ENCODE measurements at places on chromosomes 12 and 14.

DNA sequence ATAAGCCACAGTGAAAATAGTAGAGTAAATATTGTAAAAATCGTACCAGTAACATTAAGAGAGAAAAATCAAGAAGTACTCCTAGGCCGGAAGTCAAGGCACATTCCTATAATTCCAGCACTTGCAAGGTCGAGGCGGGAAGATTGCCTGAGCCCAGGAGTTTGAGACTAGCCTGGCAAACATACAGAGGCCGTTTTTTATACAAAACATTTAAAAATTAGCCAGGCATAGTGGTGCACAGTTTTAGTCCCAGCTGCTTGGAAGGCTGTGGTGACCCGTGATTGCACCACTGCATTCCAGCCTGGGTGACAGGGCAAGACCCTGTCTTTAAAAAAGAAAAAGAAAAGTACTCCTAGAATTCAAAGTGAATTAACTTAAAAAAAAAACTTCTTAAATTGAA is 341.8 kb downstream of the C12orf50 start:
- DNase-seq: no peak

GRCh38 chr14:88208858-88209257 is 114.2 kb downstream of the KCNK10 start:
- no peak for DNase-seq

DNA sequence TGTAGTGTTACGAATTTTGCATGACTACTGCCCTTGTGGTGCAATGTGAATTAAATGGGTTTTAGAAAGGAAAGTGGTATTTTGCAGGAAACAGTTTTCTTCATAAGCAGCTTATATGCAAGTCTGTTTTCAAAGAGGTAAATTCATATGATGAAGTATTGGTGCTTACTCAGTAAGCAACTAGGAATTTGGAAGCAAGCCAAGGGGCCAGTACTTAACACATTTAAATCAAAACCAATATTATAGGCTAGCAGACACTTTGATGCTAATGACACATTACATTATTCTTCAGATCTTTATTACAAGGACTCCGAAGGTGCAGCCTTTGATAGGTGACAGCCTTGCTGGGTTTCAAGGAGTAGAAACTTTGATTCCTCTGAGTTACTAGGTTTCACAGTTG is 23.1 kb downstream of the MGAT4C start:
- peak; percentile 49 for DNase-seq

DNA sequence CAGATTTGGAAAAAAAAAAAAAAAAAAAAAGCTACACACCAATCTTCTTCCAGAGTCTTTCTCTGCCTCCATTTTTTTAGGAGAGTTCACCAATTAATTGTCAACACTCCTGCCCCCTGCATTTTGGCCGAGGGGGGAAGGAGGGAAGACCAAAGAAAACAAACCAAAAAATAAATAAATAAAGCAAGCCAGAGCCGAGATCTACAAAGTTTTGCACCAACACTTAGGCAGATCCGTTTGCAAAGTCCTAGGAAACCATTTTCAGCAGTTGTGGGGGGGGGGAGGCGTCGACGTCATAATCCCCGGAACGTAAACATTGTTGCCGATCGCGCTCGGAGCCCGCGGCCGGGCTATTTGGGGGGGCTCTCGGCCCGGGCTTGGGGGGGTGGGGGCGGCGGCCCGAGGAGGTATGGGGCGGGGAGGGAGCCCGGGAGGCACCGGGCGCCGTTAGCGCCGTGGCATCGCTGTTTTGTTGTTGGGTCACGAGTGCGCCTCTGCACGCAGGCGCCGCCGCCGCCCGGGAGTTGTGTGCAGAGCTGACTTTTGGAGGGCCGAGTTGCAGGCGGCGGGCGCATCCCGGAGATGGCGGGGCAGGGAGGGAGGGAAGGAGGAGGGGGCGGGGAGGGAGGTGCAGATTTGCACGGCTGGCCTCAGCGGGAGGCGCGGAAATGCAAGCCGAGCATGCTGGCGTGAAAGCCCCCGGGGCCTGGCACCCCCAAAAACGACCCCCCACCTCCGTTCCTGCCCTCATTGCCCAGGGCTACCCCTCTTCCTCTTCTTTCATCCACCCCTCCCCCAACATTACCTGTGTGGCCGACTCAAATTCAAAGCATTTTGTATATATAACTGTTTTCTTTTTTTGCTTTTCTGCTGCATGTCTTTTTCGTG is 598 bp downstream of the KDM2B start:
- DNase-seq: no peak

GRCh38 chr12:47517122-47517521 is 188.7 kb downstream of the RPAP3 start:
- DNase-seq: no peak

GRCh38 chr12:22283508-22283907 is 51.0 kb downstream of the ST8SIA1 start:
- DNase-seq: no peak

GRCh38 chr14:72904840-72905561 is 11.1 kb upstream of the DPF3 start:
- DNase-seq: no peak

- no peak for DNase-seq
These were observed 3.2 kb upstream of the AMIGO2 start for GRCh38 chr12:47082796-47083621.

- DNase-seq: no peak
These were observed 660.9 kb downstream of the C12orf50 start for GRCh38 chr12:87368259-87368658.

DNA sequence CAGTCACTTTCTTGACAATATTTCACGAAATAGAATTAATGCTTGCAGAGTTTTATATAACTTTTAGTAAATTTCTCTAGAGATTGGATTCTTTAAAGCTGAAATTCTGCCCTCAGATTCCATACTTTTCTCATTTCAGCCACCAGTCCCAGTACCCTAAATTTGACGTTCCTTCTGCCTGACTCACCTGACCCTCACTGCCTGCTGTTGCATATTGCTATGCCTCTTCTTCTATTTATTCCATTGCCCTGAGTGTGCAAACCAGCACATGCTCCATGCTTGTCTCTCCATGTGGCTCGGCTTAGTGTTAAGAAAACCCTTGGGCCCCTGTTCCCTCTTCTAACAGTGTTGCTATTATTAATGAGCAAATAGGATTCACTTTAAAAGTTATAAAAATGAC is 533.3 kb downstream of the LRFN5 start:
- DNase-seq: no peak

- DNase-seq: no peak
These were observed 125.4 kb downstream of the CAND1 start for GRCh38 chr12:67394550-67394949.

GRCh38 chr12:107377596-107378385 is 284.4 kb upstream of the CRY1 start:
- DNase-seq: no peak

DNA sequence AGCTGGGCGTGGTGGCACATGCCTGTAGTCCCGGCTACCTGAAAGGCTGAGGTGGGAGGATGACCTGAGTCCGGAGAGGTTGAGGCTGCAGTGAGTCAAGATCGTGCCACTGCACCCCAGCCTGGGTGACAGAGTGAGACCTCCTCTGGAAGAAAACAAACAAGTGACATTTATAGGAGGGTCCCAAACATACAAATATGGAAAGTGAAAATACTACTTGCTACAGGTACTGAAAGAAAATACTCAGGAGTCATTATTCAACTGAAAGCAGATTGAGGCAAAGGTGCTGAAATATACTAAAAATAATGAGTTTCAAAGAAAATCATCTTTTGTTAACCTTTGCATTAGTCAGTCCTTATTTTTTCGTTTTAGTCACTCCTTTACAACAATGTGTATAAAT is 53.5 kb downstream of the ETV6 start:
- no peak for DNase-seq

DNA sequence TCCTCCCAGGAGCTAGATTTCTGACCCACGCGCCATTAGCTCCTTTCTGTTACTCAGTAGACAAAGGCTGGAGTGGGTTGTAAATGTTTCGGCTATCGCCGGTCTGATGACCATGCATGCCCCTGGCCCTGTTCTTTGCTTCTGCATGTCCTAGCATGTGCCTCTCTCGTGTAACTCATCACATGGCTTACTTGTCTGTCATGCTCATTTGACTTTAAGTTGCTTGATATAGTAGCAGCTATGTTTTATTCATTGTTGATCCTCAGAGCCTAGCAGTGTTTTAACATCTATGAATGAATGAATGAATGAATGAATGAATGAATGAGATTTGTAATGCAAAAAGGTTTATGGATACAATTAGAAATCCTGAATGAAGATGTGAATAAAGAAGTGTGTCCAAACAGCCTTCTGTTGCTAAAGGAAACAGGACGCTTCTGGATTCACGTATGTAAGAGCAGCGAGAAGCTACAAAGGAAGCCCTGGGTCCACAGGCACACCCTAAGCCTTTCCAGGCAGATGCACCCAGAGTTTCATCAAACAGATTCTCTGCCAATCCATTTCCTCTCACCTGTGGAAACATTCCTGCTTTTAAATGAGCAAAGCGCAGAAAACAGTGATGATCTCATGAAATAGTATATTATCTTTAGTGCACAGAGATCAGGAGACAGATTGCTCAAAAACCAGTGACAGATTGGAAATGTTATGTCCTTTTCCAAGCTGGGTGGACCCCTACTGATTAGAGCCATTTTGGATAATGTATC is 3.4 kb downstream of the GSG1 start:
- no peak for DNase-seq

GRCh38 chr12:44889162-44889561 is 13.0 kb upstream of the NELL2 start:
- no peak for DNase-seq

GRCh38 chr12:97601934-97602720 is 139.5 kb downstream of the RMST start:
- DNase-seq: no peak

DNA sequence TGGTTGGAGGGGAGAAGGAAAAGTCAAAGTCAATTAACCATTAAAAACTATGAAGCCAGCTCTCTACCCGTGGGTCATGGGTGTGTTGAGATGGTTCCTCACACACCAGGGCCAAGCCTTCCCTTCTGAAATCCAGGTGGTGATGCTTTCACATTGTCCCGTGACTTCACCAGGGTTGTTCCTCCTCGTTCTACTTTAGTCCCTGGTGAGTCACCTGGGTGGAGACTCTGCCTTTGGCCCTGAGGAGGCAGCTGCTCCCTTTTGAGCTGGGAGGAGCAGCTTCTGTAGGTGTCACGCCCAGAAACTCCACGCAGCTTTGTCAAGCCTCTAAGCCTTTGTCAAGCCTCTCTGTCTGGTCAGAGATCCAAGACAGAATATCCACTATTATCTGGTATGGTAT is 348.3 kb downstream of the BMP4 start:
- no peak for DNase-seq

GRCh38 chr14:94467728-94468520 is 8.1 kb downstream of the SERPINA9 start:
- no peak for DNase-seq

- no peak for DNase-seq
These were observed 46.9 kb downstream of the ZDHHC17 start for GRCh38 chr12:76810671-76811419.

GRCh38 chr12:3138941-3139511 is 61.8 kb downstream of the TSPAN9 start:
- no peak for DNase-seq

GRCh38 chr14:51616256-51616655 is 35.5 kb upstream of the FRMD6 start:
- no peak for DNase-seq

Measured in NCI-H1436 treated with DMSO at 0.1 percent for 48 hours (cell line).